Hepatic stellate cell (primary cell): ENCODE measurements at places on chromosomes 1 and 21.

GRCh38 chr1:98659879-98660278 lies 1.6 kb upstream of the SNX7 start:
- DNase-seq, result no peak

- no peak for DNase-seq
Observed at GRCh38 chr1:158145173-158145719, 35.4 kb upstream of the CD1D start.

- DNase-seq, result no peak
Observed at GRCh38 chr1:192311281-192311680, 5.5 kb upstream of the RGS21 start.

- no peak for DNase-seq
Observed at GRCh38 chr21:44708866-44709425, 2.4 kb downstream of the TSPEAR start.

- DNase-seq, result no peak
Observed at GRCh38 chr1:221633841-221634409, 108.0 kb downstream of the DUSP10 start.

DNA sequence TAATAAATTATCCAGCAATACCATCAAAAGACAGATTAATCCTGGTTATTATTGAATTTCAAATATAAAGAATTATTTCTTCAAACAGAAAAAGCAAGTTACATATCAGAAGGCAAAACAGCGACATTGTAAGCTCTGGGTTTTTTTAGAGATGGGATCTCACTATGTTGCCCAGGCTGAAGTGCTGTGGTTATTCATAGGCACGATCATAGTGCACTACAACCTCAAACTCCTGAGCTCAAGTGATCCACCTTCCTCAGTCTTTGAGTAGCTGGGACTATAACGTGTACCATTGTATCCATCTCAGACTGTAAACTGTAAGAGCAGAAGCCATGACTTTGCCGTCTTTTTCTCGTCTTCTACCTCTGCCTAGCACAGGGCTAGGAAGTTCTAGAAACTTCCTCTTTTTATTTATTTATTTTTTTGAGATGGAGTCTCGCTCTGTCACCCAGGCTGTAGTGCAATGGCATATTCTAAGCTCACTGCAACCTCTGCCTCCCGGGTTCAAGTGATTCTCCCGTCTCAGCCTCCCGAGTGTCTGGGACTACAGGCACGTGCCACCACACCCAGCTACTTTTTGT lies 20.0 kb upstream of the GPX7 start:
- no peak for DNase-seq

GRCh38 chr1:94142583-94142982 lies 21.6 kb upstream of the ABCA4 start:
- DNase-seq, result no peak

GRCh38 chr1:60727552-60727951 lies 354.8 kb upstream of the NFIA start:
- DNase-seq, result no peak

DNA sequence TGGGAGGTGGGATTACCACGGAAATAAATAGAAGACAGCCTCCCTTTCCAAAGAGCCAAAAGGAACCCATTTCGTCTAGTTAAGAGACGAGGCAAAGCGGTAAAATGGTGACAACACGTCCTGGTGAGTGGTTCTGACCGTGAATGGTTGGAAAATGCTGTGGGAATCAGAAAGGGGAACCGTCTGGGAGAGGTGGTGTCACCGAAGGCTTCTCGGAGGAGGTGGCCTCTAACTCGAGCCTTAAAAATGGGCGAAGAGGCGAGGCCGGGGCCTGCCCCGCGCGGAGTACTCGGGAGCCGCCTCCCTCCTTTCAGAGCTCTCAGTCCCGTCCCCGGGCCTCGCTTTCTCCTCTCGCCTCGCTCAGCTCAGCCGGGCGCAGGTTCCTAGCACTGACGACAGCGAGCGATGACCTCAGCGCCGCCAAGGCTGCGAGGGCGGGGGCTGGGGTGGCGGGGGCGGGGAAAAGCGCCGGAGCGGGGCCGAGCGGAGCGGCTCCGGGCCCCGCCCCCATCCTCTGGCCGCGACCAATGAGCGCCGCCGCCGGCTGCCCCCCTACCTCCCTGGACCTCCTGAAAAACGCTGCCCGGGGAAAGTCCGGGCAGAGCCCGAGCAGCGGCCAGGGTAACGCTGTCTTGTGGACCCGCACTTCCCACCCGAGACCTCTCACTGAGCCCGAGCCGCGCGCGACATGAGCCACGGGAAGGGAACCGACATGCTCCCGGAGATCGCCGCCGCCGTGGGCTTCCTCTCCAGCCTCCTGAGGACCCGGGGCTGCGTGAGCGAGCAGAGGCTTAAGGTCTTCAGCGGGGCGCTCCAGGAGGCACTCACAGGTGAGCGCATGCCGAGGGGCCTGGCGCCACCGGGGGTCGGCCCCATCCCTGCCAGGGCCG lies at the start of gene BTG2:
BTG2 (plus strand) TSS at position 601 of the 890 bp plus-strand sequence; CDS start at position 689, 88 bp downstream.
- DNase-seq, result peak; percentile 97

DNA sequence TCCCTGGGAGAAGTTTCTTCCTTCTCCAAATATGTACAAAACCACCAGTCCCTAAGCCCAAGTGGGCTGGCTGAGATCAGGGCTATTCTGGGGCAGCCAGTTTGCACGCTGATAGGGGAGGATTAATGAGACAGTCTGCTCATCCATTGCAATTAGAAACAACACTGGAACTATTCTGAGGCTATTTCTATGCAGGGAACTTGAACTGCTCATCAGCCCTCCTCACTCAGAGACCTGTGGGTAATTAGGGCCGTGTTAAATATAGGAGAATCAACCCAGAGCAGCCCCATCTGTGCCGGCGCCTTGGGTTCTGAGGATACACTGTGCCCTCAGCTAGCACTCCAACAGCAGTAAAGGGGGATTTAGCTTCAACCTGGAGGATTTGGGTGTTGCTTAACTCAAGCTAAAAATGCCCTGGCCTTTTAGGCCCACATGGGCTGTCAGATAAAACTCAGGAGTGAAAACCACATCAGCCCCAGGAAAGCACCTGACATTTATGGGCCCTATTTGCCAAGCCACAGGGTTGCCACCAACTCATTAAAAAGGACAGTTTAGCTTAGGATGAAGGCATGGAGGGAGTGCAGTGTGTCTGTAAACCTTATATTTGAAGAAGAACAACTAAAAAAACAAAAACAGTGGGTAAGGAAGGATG lies 53.9 kb downstream of the DUSP10 start:
- DNase-seq, result no peak

DNA sequence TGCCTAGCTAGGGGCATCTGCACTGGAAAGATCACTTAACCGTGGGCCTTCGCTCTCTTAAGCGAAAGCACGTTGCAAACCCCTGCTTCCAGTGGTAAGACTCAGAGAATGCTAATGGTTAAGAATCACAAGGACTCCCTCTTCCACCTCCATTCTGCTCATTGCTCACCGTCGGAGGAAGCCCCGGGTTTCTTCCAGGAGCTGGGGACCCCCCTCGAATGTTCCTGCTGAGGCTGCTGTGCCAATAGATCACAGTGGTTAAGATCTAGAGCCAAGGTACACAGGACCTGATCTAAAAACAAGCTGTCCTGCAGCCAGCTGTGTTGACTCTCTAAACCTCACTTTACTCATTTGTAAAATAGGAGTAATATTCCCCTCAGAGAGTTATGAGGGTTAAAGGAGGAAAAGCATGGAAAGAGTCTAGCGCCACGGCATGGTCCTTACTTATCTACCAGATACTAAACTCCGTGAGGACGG lies 765 bp downstream of the VAMP3 start:
- DNase-seq, result no peak

DNA sequence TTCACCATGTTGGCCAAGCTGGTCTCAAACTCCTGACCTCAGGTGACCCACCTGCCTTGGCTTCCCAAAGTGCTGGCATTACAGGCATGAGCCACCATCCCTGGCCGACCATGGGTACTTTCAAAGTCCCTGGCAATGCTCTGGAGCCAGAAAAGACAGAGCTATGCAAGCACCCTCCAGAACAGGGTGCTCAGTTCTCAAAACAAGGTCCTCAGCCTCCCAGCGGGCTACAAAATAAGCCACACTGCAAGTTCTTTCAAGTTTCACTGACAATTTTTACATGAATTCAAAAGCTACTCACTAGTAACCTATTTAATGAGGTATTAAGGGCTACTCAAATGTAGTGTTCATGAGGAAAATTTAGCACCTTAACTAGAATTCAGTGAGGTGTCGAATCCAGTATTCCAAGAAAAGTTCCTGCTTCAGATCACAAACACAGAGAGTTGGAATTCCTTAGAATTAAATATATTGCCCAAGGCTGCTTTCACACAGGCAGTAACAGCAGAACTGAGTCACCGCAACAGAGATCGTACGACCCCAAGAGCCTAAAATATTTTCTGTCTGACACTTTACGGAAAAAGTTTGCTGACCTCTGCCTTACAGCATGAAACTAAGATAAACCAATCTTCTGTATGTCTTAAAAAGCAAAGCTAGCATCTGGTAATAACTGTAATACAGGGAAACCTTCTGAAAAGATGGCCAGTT lies 60.7 kb downstream of the HSF2BP start:
- peak; percentile 25 for DNase-seq

DNA sequence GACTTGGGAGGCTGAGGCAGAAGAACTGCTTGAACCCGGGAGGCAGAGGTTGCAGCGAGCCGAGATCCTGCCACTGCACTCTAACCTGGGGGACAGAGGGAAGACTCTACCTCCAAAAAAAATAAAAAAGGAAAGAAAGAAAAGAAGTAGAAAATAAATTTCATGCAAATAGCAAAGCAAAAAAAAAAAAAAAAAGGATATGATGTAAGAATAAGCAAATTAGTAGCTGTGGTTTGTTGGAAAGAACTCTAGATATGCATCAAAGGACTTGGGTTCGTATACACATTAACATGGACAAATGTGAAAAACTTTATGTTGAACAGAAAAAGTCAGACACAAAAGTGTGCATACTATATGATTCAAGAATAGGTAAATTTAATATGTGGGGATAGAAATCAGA lies 11.9 kb downstream of the WASF2 start:
- no peak for DNase-seq

- no peak for DNase-seq
Observed at GRCh38 chr1:155966750-155967149, 11.6 kb downstream of the ARHGEF2 start.
